Fibroblast of the aortic adventitia (primary cell): ENCODE measurements at places on chromosomes 1 and 21.

- no peak for DNase-seq
Observed at GRCh38 chr1:54012008-54012325, 6.0 kb downstream of the LDLRAD1 start.

- peak; percentile 86 for DNase-seq
Observed at GRCh38 chr1:235415008-235415904, 48.0 kb downstream of the TBCE start.

DNA sequence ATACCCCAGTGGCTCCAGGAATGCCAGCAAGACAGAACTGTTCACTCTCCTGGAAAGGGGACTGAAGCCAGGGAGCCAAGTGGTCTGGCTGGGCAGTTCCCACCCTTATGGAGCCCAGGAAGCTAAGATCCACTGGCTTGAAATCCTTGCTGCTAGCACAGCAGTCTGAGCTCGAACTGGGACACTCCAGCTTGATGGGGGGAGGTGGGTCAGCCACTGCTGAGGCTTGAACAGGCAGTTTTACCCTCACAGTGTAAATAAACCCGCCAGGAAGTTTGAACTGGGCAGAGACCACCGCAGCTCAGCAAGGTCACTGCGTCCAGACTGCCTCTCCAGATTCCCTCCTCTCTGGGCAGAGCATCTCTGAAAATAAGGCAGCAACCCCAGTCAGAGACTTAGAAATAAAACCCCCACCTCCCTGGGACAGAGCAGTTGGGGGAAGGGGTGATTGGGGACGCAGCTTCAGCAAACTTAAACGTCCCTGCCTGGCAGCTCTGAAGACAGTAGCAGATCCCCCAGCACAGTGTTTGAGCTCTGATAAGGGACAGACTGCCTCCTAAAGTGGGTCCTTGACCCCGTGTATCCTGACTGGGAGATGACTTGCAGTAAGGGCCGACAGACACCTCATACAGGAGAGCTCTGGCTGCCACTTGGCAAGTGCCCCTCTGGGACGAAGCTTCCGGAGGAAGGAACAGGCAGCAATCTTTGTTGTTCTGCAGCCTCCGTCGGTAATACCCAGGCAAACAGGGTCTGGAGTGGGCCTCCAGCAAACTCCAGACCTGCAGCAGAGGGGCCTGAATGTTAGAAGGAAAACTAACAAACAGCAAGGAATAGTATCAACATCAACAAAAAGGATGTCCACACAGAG is 568.4 kb downstream of the PLA2G4A start:
- DNase-seq = no peak

DNA sequence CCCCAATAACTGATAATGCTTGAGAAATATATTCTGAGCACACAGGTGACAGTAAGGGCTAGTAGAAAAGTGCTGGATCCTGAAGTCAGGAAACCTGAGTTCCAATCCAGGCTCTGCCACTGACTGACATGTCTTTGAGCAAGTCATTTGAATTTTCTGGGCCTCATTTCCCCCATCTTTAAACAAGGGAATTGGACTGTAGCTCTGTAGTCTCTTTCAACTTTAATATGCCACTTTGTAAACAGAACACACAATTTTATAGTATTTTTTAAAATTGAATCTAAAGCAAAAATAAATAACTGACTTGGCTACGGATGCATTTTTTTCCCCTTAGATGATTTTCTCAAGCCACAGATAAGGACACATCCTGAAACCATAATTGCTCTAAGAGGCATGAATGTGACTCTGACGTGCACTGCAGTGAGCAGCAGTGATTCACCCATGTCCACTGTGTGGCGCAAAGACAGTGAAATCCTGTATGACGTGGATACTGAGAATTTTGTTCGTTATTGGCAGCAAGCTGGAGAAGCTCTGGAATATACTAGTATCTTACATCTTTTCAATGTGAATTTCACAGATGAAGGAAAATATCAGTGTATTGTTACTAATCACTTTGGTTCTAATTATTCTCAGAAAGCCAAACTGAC is 37.0 kb downstream of the LRIG2 start:
- DNase-seq = peak; percentile 98

DNA sequence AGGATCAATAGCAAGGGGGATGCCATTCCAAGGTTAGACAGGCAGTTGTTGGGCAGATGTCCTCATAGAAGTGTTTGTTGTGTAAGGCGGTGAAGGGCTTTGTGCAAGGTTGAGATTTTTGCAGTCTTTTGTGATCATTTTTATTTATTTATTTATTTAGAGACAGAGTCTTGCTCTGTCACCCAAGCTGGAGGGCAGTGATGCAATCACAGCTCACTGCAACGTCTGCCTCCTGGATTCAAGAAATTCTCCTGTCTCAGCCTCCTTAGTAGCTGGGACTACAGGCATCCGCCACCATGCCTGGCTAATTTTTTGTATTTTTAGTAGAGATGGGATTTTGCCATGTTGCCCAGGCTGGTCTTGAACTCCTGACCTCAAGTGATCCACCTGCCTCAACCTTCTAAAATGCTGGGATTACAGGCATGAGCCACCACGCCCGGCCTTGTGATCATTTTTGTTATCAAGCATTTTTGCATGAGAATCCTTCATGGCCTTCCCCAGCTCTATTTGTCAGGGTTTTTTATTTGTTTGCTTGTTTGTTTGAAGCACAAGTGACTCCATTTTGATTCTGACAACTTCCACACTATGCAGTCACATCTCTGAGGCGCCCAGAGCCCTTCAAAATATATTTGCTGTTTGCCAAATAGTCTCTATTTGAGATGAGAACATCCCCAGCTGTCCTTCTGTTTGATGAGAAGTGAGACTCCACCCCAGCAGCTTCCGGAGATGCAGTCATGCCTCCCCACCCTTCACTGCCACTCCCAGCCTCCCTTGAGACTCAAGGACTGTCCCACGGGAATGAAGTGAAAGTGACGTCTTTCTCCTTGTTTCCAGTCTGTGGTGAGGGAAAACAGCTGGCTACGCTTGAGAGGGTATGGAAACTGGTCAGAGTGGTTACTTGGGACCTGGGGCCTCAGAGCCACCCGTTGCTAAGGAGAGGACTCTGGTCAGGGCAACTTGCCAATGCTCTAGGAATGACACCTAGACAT is 38.0 kb downstream of the TMEM50B start:
- peak; percentile 82 for DNase-seq

GRCh38 chr1:168428063-168428731 is 115.6 kb downstream of the XCL2 start:
- peak; percentile 85 for DNase-seq

GRCh38 chr1:6935361-6935883 is 150.2 kb downstream of the CAMTA1 start:
- no peak for DNase-seq
